NCI-H524 treated with DMSO at 0.1 percent for 48 hours (cell line): ENCODE measurements at places on chromosomes 7 and 10.

GRCh38 chr10:68900427-68901104 is 549 bp upstream of the DDX50 start:
- DNase-seq: peak; percentile 55

- DNase-seq: peak; percentile 10
Measured at GRCh38 chr7:7821517-7821916, 103.1 kb upstream of the RPA3 start.

- no peak for DNase-seq
Measured at GRCh38 chr7:38222481-38223096, 44.5 kb downstream of the STARD3NL start.

DNA sequence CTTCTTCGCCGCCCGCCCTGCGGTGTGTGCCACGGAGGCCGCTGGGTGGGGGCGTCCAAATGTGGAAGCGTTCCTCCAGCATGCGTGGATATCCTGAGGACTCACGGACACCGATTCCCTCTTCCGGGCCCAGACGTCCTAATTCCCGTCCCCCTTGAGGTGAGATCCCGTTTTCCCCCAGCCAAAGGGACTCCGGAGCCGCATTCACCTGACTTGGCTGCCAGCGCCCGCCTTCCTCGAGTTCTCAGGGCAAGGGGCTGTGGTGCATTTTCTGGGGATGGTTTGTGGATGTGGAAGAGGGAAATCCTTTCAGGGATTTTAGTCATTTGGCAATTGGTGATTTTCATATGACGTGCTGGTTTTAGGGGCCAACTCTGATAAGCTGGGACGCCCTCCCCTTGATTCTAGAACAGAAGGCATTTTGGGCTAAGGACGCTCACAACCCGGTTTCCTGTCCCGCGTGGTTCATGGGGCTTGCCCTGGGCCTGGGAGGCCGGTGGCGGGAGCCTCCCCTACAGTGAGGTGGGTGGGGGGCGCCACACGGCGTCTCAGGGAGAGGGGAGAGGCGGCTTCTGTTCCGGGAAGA is 165.4 kb downstream of the ACTR3B start:
- no peak for DNase-seq

GRCh38 chr7:128172963-128173362 is 68.1 kb upstream of the LEP start:
- DNase-seq: no peak

DNA sequence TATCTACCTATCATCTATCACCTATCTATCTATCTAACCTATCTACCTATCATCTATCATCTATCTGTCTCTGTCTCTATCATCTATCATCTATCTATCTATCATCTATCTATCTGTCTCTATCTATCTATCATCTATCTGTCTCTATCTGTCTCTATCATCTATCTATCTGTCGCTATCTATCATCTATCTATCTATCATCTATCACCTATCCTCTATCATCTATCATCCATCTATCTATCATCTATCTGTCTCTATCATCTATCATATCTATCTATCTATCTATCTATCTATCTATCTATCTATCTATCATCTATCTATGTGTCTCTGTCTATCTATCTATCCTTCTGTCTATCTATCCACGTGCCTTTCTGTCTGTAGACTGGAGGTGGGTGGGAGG is 59.5 kb upstream of the FAM20C start:
- no peak for DNase-seq

DNA sequence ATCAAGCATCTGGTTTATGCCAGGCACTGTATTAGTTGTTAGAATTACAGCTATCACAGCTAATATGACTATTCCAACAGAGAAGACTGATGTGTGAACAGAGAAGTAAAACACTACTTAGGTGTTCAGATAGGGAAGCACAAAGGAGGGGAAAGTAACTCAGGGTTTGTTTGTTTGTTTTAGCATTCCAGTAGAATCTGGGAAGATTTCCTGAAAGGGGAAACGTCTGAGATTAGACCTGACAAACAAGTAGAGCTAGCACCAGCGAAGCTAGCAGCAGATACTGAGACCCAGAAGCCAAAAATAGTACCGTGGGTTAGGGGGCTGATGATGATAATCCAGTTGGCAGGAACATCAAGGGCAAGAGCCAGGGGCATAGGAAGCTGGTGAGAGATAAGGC is 28.8 kb upstream of the KLHL7 start:
- DNase-seq: no peak

- no peak for DNase-seq
Measured at GRCh38 chr10:18211862-18212261, 71.6 kb downstream of the CACNB2 start.

- no peak for DNase-seq
Measured at GRCh38 chr10:43160046-43160920, 22.0 kb downstream of the CSGALNACT2 start.

GRCh38 chr10:107800061-107800460 is 635.6 kb upstream of the SORCS1 start:
- no peak for DNase-seq

GRCh38 chr7:154646126-154647013 is 356.6 kb downstream of the PAXIP1 start:
- no peak for DNase-seq

- DNase-seq: no peak
Measured at GRCh38 chr10:106189292-106189691, 975.2 kb downstream of the SORCS1 start.
